WTC11 (cell line): ENCODE measurements at places on chromosomes 3 and 15. TPM values are rescaled to one million over a fixed set of nuclear protein-coding genes. Genes with fewer than 3 reads are reported as not detected.

MYLK gene
- 10.4 to 11.0 TPM (median 10.8 TPM) in 3 replicates for total RNA-seq

CTXN2 gene
- total RNA-seq = 0.07 to 0.16 TPM (median 0.07 TPM) in 3 replicates

IL5RA gene
- total RNA-seq = not detected in 3 replicates

GMNC gene
- 0.07 to 0.39 TPM (median 0.25 TPM) in 3 replicates for total RNA-seq

PARP9 gene
- 1.8 to 2.1 TPM (median 1.9 TPM) in 3 replicates for total RNA-seq

- DNase-seq = no peak
These were observed 13.0 kb upstream of the RPLP1 start for GRCh38 chr15:69439623-69440022.

- no peak for DNase-seq
These were observed 3.9 kb downstream of the XIRP1 start for GRCh38 chr3:39188271-39189149.

DNA sequence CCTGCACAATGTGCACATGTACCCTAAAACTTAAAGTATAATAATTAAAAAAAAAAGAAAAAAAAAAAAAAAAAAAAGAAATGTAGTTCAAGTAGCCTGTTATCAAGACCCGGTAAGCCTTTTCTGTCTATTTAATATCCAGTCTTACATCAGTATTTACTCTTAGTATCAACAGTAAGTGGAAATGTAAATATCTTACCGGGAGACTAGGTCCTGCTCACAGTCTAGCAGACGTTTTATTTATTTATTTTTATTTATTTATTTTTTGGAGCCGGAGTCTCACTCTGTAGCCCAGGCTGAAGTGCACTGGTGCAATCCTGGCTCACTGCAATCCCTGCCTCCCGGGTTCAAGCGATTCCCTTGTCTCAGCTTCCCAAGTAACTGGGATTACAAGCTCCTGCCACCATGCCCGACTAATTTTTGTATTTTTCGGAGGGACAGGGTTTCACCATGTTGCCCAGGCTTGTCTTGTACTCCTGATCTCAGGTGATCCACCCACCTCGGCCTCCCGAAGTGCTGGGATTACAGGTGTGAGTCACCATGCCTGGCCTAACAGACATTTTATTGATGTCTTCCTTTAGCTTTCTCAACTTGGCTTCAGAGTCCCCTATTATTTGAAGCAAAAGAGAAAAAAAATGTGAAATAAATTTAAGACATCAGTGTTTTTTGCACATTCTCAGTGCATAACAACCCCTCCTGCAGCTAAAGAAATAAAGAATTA, 19.9 kb downstream of the C2CD4B start:
- DNase-seq = no peak
